ENCODE measurements at places on chromosomes 12 and 14.

- no peak for DNase-seq
These were observed 54.1 kb downstream of the EP400 start for GRCh38 chr12:132003846-132004245.

DNA sequence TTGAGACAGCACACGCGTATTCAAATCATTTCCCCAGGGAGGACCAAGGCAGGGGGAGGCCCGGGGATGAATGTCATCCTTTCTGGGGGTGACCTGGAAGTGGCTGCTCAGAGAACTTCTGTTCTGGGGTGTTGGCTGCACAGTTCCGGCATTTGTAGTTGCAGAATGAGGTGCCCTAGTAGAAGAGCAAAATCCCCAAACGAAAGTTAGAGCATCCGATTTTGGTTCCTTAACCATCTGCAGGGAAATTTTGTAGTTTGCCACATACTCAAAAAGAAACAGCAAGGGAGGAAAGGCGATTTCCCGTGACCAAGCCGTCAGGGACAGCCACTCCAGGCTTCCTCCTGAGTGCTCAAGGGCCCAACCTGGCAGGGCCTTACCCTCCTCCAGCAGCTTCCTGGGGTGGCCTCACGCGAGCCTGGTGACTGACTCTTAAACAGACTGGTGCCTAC is 13.0 kb upstream of the TRAF3 start:
- no peak for DNase-seq

DNA sequence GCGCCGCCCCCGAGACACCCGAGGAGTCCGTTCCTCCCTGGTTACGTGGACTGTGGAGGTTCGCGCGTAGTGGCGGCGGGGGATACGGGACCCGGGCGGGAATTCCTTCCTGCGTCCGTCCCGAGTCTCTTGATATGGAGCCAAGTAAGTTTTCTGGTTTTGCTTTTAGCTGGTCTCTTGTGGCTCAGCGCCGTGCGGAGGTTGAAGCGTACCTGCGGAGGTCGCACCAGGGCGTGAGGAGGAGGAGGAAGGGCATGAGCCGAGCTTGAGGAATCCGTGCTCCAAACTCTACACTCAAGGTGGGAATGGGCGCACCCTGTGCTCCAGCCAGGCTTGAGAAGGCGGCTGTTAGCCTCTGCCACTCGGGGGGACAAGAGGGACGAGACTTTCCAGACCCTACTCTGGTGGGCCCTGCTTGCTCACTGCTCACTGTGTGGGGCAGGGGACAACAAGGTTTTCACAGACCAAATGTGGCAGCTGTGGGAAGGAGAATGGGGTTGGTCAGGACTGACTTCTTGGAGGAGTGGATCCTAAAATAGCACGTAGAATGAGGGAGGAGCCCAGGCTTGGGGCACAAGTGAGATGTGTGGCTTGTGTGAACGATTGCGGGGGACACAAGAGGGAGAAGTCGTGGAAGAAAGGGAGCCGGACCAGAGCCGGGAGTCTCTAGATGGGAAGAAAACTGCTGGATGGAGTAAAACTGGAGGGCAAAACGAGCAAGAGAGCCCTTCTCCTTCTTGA is 577 bp downstream of the ATG101 start:
- no peak for DNase-seq

- no peak for DNase-seq
These were observed 22.2 kb downstream of the RTRAF start for GRCh38 chr14:52011523-52011922.

- peak; percentile 75 for DNase-seq
These were observed 58.8 kb downstream of the TECPR2 start for GRCh38 chr14:102421411-102422057.

DNA sequence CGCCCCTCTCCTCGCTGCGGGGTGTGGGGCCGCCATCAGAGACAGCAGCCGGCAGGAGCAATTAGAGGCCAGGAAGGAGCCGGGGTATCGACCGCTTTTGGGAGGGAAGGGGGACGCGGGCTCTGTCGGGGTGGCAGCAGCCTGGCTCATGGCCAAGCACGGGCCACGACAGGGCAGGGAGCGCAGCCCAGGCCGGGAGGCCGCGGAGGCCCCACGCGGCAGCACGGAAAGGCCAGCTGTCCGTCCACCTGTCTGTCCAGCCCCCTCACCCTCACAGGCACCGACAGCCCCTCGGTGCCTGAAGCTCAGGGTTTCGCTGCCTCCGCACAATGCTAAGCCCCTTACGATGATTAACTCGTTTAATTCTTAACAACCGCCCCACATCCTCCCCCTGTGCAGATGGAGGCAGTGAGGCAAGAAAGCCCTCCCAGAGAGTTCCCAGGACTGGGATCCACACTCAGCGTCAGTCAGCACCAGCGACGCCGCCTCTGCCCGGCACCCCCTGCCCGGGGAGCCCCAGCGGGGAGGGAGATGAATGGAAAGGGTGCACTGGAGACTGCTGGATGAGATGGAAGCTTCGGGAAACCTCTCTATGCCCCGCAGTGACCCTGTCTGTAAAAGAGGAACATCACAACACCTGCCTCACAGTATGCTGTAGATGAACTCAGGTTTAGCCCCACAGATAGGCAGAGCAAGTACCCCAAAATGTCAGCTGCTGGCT is 23.7 kb downstream of the NCOR2 start:
- DNase-seq: peak; percentile 99

DNA sequence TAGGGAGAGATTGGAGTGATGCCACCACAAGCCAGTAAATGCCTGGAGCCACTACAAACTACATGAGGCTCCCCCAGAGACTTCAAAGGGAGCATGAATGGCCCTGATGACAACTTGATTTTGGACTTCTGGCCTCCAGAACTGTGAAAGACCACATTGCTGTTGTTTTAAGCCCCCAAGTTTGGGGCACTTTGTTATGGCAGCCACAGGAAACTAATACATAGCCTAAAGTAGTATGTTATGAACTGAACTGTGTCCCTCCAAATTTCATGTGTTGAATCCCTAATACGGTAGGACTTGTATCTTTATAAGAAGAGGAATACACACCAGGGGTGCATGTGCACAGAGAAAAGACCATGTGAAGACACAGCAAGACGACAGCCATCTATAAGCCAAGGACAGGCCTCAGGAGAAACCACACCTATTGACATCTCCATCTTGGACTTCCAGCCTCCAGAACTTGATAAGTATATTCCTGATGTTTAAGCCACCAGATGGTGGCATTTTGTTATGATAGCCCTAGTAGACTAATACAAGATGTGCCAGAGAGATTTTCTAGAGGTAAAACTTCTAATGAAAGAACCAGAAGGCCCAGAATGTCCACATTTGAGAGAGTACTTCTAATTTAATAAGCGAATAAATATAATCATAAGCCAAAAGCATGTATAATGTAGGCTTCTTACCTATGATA is 127.1 kb upstream of the BMP4 start:
- no peak for DNase-seq

DNA sequence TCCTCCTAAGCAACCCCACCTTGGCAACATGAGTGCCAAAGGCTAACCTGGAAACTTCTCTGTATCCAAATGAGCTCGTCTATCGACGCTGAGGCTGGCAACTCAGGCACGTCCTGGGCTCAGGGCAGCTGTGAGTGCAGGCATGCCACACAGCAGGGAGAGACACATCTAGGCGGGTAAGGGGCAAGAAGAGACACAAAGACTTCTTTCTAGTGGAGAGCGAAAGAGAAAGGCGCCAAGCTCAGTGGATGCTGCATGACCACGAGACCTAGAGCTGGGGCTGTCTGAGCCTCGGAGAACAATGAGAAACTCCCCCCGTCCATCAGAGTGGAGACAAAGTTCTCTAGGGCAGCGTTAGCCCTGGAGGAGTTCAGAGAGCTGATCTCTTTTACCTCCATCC is 170.4 kb downstream of the CALM1 start:
- no peak for DNase-seq

GRCh38 chr14:42057111-42057510 is 450.4 kb downstream of the LRFN5 start:
- no peak for DNase-seq

- DNase-seq: no peak
These were observed 152.3 kb downstream of the MSRB3 start for GRCh38 chr12:65430571-65431306.

DNA sequence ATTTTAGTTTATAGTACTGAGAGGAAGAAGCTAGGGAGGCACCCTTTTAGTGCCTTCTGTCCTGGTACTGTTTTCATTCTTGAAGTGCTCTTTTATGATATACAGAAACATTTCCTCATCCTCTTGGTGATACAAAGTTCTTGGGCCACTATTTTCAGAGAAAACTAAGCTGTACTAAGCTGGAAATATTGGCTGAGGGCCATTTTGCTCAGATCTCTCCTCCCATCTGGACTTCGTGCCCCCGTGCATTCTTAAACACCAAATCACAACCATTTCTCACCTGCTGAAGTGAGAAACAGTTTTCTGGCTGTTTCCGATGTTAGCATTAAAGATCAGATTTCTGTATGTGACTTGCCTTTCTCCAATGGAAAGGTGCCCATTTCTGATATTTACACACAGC is 158.9 kb downstream of the FBXL14 start:
- peak; percentile 11 for DNase-seq

DNA sequence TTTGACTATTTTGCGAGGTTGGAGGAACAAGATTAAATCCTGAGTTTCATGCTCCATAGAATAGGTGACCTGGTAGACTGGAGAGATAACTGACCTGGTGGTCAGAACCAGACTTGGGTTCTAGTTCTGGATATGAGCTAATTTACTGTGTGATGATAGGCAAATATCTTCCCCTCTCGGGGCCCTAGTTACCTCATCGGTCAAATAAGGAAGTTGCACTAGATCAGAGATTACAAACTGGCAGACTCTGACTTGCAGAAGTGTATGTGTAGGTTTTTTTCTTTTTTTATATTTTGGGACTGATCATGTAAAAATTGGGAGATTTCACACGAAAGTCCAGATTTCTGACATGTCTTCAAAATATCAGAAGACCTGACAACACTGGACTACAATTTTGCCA is 37.0 kb downstream of the RPH3A start:
- DNase-seq: no peak

DNA sequence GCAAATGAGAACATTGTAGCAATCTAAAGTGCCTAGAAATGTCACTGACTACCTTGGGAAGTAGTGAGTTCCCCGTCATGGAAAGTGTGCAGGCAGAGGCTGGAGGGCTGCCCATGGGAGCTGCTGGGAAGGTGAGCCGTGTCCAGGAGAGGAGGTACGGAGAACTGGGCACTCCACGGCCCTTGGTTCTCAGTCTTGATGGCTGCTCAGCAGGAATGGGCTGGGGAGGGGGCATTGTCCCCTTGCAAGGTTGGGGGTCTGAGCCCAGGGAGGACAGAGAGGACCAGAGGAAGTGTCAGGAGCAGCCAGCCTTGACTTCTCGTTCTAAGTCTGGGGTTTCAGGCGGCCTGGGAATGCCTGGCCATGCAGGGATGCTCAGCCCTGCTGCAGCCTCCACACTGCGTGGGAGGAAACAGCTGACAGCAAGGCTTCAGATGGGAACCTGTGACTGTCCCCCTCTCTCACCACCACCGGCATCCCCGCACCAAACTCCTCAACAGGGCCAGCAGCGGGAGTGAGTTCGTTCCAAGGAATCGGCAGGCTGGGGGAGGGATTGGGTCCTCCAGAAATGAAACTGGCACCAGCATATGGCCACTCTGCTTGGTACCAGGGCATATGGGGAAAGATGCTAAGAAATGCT is 140.2 kb downstream of the BCL11B start:
- DNase-seq: no peak

DNA sequence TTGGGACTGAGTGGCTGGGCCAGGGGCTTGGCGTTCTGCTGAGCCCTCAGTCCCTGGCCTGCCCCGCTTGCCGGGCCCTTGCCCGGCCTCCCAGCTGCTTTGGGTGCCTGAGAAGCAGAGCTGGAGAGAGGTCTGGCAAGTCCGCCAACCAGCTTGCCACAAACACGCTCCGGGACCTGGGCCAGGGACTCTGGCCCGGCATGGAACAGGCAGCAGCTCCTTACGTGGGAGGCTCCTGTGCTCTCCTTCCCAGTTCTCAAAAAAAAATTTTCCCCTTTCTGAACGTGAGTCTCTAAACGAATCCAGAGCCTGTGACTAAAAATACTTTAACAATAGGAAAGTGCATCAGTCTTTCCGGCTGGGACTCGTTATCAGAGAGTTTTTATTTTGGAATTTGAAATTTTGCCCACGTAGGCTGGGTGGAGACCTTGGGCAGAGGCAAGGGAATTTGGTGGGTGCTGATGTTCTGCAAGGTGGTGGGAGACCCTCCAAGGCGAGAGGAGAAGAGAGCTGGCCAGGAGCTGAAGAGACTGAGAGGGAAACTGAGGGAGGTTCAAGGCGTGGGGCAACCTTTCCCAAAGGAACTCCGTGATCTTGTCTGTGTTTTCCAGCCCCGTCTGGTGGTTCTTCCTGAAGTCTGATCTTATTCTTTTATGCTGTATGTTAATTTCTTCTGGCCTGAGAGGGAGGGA is 6.8 kb upstream of the NR4A1 start:
- no peak for DNase-seq

DNA sequence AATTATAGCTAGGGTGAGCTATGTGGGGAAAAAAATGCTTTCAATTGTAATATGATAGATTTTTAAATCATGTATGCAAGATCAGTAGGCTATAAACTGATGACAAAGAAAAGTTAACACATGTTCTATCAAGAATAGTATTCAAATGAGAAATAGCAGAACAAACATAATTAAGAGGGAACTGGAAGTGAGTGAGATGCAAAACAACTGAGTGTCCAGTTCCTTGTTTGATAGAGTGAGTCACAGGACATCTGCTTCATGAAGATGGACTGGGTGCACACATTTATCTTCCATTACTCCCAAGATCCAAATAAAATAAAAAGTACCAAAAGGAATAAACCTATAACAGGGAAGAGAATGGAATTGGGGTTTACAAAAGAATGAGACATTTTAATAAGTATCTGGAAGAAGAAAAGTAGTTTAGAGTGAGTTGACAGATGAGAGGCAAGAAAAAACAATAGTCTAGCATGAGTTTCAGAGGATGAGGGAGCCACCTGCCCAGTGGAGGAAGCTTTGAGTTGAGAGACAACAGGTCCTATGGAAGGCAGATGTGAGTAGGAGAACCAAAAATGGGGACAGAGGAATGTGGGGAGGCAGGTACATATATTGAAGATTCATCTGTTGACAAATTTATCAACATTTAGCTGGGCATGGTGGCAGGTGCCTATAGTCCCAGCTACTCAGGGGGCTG is 178.1 kb upstream of the ARHGAP5 start:
- no peak for DNase-seq

DNA sequence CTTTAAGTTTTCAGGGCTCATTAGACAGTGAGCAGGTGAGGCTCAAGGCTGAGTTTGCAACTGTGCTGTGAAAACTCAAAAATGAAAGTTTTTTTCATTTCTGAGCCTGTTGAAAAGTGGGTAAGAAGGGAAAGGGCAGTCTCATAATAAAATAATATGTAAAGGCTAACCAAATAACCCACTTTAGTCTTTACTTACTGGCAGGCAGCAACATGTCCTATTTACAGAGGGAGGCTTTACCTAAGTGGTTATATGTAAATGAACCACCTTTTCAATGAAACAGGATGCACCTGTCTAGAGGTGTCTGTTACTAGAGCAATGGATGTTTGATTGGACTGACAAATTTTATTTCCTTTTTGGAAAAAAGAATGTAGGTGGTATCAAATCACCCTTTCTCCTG is 158.0 kb downstream of the ETV6 start:
- DNase-seq: no peak

- DNase-seq: no peak
These were observed 391.2 kb downstream of the AEBP2 start for GRCh38 chr12:19830446-19830845.

GRCh38 chr12:32399370-32400113 is at the start of gene FGD4:
Gene FGD4 (plus strand): TSS chr12:32399558.
- peak; percentile 94 for DNase-seq

GRCh38 chr12:132604151-132604618 is 6.2 kb downstream of the LRCOL1 start:
- no peak for DNase-seq

- DNase-seq: no peak
These were observed 3.4 kb downstream of the ARID2 start for GRCh38 chr12:45732936-45733335.

GRCh38 chr12:65596514-65597091 is 227.7 kb upstream of the HMGA2 start:
- DNase-seq: no peak
